AG08395 (cell line): ENCODE measurements at places on chromosomes 12 and 14.

DNA sequence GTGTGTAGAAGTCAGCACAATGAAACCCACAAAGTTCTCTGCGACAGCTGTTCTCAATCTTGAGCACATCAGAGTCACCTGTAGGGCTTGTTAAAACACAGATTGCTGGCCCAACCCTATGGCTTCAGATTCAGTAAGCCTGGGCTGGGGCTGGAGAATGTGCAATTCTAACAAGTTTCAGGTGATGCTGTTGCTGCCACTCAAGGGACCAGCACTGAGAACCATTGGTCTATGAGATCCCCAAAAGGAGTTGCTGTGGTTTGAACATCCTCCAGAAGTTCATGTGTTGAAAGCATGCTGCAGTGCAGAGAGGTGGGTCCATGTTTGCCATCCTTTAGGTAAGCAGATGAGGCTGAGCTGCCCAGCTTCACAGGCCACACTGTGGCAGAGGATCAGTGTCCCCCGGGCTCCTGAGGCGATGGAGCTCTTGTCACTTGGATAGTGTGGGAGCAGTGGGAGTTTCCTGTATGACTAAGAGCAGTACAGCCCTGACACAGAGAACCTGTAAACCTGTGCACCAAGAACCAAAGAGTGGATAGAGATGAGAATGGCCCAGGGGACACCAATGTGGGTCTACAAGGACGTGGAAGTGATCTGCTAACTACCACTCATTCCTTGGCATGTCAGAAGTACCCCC lies 8.0 kb upstream of the RTRAF start:
- no peak for DNase-seq

GRCh38 chr12:8948701-8949341 lies 624 bp downstream of the M6PR start:
- DNase-seq, result peak; percentile 52

- no peak for DNase-seq
Observed at GRCh38 chr12:113930249-113930648, 35.9 kb downstream of the RBM19 start.

DNA sequence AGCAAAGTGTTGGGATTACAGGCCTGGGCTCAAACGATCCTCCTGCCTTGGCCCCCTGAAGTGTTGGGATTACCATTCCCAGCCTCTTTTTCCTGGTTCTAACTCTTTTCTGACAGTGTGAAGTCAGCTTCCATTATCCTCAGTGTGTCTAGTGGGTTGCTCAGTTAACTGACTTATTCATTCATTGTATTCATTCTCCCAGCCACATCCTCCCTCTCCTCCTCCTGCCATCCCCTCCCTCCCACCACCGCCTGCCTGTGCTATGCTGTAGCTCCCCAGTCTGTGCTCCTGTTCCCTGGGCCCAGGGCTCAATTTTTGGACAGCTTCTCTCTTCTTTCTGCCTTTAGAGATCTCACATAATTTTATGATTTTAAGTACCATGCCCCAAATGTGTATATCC lies 19.4 kb downstream of the ATP6V0A2 start:
- DNase-seq, result no peak

DNA sequence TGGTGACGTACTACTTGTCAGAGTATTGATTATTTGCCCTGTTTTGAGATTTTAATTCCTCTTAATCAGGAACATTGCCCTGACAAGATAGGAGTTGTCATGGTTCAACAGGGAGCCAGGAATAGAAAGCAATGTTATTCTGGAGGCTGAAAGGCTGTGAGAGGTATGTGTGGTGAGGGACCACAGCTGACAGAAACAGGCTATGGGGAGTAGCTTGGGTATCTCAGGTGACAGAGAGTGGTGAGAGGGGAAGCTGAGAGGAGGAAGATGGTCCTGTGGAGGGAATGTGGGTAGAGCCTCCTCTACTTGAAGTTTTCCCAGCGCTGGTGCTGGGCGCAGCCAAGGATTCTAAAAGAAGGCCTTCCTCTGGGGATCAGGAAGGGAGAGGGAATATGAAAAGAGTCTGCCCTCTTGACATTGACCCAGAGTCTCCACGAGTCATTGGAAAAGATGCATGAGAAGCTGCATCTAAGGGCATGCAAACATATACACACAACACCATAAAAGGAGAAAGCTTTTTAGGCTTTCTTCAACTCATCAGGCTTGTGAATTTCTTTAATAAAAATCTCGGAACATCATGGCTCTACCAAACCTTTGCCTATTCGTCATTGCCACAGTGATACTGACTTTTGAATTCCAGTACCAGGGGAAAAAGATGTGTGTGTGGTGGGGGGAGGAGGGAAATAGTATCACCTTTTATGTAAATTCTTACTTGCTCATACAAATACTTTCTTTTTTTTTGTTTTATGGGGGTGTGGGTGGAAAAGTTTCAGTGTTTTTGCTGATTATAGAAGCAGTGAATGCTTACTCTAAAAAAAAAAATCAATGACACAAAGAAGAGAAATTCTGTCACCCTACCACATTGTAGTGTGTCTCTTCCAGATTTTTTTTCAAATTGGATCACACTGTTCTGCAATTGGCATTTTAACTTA lies 39.9 kb upstream of the DHRS7 start:
- DNase-seq, result no peak

DNA sequence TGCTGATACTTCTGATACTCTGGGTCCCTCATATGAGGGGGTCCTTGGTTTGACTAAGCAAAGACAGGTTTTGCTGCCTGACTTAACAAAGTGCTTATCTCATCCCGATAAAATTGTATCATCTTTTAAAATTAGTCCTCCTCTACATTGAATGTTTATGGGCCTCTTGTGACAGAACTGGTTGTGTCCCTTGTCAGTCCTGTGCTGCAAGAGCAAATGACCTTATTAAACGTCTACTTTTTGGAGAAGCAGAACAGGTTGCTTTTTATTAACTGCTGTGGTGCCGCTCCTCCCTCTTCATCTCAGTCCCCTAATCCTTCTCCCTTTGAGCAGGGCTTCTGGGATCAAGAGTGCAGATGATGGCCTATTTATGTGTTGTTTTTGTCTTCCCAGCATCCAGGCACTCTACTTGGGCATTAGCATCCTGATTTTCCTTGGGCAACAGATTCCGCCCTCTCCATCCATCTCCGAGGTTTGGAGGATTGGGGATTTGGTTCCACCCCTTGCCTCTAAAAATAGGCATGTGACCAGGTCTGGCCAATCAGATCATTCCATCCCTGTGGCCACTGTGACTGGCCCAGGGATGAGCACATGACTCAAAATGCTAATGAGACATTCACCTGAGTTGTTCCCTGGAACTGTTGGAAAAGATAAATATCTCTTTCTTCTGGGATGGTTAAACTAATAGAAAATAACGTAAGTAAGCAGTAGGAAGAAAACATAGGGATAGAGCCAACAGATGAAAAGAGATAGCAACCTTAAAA lies 2.9 kb upstream of the DENR start:
- no peak for DNase-seq

GRCh38 chr14:41298328-41298690 lies 308.4 kb upstream of the LRFN5 start:
- DNase-seq, result no peak

DNA sequence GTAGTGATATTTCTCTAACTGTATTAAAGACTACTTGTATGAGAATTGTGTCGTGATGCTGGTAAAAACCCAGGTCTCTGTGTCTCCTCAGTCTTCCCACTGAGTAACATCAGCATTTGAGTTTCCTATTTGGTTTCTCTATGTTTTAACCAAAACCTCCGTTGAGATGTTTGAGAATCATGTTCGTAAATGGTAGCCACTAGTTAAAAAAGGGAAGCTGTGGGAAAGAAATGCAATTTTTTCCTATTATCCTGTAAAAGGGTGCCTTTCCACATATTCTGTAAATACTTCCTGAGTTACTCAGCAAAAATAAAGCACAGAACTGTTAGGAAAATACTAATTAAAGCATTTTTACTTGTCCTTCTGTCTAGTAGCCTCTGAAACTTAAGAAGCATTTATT lies 7.0 kb downstream of the CLEC1B start:
- no peak for DNase-seq

DNA sequence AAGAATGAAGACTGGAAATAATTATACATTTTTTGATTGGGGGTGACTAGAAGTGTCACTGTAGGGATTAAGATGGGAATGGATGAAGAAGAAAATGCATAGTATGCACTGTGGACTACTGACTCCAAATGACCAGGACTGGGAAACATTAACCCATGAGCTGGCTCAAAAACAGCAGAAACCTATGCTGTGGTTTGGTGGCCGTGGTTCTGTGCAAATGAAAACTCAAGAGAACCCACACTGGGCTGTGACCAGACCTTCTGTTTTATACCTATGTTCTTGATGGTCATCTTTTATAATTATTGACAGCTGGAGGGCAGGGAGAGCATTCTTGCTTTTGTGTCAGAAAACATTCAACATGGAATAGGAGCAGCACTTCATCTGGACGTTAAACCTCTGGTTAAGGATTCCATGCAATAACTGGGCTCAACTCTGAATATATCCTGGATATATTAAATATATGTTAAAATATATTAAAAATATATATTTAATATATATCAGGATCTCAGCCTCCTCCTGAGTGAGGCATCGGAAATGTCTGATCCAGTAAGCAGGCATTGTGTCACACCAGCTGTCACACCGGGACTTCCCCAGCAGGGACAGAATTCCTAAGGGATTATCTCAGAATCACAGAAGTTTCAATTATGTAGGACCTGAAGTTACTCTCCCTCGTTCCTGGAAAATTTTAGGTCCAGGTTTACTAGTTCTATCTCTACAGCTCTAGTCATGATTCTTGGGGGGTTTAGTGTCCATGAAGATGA lies 48.5 kb downstream of the BBS10 start:
- DNase-seq, result peak; percentile 31

GRCh38 chr12:113220593-113221180 lies 577 bp upstream of the TPCN1 start:
- DNase-seq, result no peak

DNA sequence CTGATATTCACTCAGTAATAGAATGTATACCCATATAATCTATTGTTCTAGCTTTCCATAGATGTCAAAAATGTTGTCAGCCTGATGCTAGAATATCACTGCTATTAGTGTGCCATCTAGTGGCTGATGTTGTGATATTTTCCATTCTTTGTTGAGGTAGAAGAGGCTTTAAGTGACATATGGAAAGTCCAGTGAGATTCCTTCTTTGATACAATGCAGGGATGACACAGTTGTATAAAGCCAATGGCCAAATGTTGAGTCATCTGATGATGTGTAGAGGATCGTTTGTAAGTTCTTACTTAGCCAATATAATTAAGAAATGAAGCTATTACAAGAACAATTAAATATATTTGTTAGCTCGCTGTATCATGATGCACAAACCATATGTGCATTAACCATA lies 58.1 kb upstream of the PCED1B start:
- peak; percentile 63 for DNase-seq

- DNase-seq, result no peak
Observed at GRCh38 chr12:51122844-51123243, 39.4 kb upstream of the CSRNP2 start.

- DNase-seq, result no peak
Observed at GRCh38 chr12:90245391-90245790, 536.8 kb upstream of the ATP2B1 start.

GRCh38 chr14:73712071-73712506 lies 2.1 kb downstream of the PNMA1 start:
- DNase-seq, result no peak

DNA sequence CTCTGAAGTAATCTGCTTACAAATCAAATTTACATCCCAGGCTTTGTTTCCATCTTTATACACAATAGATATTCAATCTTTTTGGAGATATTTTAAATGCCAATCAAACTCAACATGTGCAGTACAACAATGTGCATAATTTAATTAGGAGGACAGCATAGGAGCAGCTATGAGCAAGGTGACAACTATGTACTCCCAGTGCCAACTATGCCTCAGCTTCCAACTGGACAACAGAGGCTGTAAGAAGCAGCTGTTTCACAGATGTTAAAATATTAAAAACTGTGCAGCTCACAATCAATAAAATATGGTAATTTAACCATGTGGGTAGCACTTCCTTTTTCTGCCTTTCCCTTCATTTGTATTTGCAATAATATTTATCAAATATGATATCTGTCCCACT lies 99.9 kb downstream of the ST8SIA1 start:
- peak; percentile 66 for DNase-seq

DNA sequence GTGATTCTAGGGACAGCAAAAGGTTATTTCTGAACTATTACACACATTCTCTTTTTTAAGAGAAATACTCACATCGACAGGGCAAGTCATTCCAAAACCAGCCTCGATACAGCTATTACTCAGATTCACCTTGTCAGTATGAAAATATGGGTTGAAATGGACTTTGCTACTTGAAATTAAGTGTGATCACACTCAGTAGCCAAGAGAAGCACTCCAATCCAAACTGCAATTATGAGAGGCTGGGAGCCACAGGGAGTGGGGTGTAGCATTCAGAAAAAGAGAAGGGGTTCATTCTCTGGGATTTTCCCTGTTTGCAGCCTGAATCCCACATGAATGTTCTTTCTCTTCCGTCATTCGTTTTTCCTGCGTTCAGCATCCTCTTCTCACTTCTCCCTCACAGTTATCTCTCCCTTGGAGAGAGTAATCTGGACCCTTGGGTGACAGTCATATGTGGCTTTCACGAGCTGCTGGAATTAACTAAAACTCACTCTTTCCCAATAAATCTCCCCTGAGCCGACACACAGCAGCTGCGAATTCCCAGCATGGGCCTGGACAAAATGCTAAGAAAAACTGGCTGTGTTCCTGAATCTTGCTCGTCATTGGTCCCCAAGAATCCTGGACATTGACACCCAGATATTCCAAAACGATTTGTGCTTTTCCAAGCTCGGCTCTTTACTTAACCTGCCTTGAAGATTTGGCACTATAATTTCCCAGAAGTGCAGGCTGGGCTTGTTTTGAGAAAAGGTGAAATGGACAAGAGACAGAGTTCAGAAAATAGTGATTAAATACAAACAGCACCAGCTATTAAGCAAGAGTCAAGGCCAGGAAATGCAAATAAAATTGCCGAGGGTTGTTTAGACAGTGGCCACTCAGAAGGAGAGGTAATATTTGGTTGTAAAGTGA lies 199.5 kb upstream of the PLEKHG7 start:
- DNase-seq, result no peak

DNA sequence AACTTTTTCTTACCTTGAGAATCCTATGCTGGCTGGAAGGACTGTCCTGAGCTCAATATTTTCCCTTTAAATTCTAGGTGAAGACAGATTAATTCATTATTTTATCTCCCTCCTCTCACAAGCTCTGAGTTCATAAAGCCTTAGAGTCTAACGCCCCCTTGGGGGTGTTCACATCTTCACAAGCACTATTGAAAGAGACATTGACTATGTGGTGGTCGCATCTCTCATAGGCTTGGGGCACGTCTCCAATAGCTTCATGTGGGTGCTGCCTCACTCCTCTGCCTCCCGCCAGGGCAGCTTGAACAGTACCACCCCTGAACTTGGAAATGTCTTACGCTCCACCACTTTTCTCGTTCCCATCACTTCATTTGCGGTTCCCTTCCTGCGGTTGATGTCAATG lies 106.2 kb downstream of the UNC79 start:
- no peak for DNase-seq

DNA sequence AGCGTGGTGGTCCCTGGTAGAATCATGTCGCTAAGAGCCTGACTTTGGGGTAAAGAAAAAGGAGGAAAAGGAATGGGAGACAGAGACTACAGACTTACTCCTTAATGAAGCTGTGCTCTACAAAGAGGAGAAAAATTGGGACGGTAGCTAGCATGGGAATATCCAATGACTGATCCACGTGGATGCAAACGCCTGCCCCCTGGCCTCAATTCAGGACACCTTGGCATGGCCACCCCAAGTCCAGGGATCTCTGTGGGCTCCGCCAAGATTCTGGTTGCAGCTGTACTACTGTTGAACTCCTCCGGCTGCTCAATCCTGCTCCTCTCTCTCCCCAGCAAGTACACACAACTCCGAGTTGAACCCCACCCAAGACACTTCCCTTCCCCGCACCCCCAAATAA lies 70.5 kb upstream of the DIO3 start:
- DNase-seq, result no peak
